Kidney tubule cell (primary cell): ENCODE measurements at places on chromosomes 7 and 10.
A peak's percentile ranks its signal among the peaks of the same experiment; 100 is the strongest.

DNA sequence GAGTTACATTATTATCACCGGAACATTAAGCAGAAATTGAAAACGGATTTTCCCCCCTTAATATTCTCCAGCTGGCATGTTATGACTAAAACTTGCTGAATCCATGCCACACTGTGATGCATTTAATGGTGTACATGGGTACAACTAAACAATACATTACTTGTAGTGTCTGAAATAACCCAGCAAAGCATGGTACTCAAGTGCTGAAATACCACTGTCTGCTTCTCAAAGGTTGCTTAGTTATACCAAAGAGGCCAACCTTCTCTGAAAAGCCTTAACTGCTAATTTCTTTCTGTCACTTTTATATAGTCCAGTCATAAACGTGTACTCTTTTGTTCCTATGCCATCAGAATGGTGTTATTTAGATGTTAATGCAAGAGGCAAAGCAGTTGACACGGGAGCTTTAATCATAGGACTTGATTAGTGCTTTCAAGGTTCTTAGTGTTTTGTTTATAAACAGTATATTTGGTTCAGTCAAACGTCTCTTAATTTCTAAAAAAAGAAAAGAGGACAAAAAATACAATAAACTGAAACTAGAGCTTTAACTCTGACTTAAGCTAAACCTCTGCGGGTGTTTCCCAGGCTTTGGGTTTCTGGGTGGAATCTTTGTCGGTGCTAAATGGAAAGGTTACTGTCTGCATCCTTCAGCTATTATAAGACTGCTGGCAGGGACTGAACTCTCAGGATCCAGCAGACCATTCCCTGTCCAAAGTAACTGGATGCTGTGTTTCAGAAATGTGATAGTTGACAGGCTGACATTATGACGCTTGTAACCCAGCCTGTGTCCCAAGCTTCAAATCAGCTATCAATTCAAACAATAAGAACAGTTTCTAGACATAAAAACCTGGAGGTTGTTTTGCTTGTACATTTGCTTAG lies 202.6 kb downstream of the PPP1R3A start:
- no peak for DNase-seq

GRCh38 chr7:95687759-95688343 lies 84.5 kb upstream of the DYNC1I1 start:
- peak; percentile 35 for DNase-seq

DNA sequence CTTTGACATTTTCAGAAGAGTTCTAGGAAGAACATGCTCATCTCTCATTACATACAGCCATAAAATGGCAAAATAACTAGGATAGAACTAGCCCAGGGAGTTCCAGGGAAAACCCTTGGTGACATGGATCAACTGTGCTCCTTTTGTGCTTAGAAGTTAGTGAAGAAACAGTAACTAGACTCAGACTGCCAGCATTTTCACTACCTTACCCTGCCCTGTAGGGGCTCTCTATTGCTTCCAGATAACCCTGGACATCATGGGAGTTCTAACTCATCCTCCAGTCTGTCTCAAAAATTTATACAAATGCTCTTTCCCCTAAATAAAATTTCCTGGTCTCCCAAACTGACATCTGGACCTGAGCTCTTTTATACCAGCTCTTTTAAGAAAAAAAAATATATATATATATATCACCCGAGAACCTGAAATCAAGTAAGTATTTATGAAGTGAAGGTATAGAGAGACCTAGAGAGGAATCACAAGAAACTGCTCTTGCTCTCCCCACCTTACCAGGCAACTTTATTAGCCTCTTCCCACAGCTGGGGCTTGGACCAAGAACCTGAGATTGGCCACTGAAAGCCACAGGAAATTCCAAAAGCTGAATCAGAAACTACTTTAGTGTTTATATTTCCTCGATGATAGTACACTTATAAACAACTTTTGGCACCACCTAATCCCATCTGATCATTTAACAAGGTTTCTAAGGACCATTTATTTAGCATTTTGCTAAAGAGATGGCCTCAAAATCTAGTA lies 101.4 kb downstream of the RELN start:
- DNase-seq, result no peak

DNA sequence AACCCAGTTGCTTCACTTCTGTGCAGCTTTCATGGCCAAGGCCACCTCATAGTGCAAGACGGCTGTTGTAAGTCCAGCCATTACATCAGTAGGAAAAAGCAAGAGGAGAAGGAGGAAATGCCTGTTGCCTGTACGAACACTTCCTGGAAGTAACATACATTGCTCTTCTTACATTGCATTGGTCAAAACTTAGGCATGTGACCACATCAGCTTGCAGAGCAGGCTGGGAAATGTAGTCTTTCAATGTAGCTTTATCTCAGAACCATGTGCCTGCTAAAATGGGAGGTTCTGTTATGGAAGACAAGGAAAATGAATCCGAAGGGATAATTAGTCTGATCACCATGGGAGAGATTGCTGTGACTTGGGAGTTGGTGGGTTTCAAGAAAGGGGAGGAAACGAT lies 4.3 kb downstream of the SLC29A3 start:
- no peak for DNase-seq

GRCh38 chr10:54372179-54372578 lies 428.9 kb downstream of the PCDH15 start:
- DNase-seq, result no peak

DNA sequence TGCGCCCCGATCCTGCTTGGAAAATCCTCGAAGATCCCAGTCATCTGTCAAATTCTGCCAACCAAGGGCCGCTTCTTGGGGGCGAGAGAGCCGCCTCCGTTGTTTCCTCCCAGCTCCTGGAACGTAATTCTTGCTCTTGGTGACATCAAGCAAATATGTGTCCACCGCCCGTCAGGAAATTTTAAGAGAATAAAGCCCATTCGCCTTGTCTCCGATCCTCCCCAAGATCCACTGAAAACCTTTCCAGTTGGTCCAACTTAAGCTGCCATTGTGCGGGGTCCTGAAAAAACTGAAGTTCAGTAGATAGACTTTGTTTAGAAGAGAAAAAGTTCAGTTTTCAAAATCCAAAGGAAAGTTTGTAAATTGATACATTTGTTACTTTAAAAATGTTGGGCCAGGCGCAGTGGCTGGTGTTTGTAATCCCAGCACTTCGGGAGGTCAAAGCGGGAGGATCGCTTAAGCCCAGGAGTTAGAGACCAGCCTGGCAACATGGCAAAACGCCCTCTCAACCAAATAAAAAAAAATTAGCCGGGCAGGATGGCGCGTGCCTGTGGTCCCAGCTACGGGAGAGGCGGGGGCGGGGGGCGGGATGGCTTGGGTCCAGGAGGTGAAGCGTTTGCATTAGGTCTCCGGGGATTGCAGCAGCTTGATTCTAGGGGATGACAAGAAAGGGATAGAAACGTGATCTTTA lies 1.0 kb upstream of the ZNF800 start:
- peak; percentile 4 for DNase-seq

GRCh38 chr7:140262242-140262903 lies 85.6 kb upstream of the KDM7A start:
- DNase-seq, result peak; percentile 39

GRCh38 chr7:31058122-31058521 lies 6.0 kb downstream of the ADCYAP1R1 start:
- peak; percentile 67 for DNase-seq

DNA sequence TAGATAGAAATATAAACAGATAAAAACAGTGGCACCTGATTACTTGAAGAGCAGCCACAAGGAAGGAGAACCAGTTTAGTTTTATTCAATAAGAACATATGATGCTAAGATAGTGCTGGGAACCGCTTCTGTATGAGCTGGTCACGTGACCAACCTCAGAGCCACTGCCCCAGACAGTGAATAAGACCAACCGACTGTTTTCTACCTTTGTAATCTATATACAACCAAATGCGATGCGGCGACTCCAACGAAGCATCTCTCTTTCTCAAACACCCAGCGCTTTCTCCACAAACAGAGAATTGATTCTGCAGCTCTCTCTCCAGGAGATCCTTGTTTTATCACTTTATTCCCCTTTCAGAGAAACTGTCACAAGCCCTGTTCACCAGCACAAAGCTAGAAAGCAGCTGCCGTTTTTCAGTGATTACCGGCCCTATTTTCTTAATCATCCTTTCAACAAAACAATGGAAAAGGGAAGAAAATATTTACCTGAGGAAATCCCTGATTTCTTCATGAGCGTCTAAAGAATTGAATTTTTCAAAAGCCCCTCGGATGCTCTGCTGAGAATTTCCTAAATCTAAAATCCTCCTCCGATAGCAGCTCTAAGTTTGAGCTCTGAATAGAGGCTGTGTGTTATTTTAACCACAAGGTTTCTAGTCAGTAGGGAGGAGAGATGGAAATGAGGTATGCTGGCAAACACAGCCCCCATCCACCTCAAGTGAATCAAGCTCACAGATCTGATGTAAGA lies 55.7 kb upstream of the JCAD start:
- no peak for DNase-seq
